Skin of body (tissue), 3 donors: ENCODE measurements at places on chromosomes 7 and 10.
A peak's percentile ranks its signal among the peaks of the same experiment; 100 is the strongest.

DNA sequence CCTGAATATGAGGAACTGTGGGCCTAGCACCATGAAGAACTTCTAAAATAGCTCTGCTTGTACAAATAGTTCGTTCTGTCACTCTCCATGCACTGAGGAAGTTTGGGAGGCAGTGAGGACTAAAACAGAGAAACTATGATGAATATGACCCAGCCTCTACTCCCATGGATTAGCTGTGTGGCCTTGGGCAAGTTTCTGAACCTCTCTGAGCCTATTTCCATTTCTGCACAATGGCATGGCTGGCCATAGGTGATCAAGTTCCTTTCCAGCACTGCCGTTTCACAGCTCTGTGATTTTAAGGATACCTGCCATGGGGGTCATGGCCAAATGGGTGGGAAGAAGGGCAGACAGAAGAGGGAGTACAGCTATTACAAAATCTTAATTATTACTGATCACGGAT is 57.6 kb downstream of the SORBS1 start:
- DNase-seq: no peak

- DNase-seq: no peak
Observed at GRCh38 chr7:26413007-26413691, 121.5 kb downstream of the SNX10 start.

- DNase-seq: peak; percentile 82
Observed at GRCh38 chr10:130013335-130014262, 49.5 kb upstream of the EBF3 start.

GRCh38 chr10:98101366-98101765 is 33.1 kb upstream of the R3HCC1L start:
- no peak for DNase-seq

DNA sequence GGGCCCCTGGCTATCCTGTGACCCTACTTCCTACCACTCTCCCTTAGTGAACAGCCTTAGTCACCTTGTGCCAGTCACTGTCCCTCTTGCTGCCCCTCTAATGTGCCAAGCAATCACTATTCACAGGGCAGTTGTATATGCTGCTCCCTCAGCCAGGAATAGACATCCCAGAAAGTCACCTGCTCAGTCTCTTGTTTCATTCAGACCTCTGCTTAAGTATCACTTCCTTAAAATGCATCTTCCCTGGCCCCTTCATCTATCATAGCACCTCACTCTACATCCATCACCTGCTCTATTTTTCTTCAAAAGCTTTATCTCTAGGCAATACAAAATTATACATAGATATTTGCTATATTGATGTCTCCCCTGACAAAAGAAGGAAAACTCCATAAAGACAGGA is 328.4 kb upstream of the NFE2L3 start:
- DNase-seq: no peak

- DNase-seq: no peak
Observed at GRCh38 chr7:73941836-73942551, 81.0 kb downstream of the TMEM270 start.

DNA sequence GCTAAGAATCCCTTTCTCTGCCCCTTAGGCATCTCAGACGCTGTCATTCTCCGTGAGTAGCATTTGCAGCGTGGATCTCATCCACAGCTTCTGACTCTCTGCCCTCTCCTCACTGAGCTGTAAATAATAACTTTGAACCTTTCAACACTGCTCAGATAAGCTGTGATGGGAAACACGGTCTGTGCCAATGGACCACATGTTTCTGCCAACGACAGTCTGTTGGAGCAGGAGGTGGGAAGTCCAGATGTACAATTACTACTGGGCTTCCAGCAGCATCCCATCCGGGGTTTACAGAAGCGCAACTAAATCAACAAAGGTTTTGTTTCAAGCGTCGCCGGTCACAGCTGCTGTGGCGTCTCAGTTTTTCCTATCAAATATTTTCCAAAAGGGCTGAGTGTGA is 1110.6 kb downstream of the TYW1 start:
- peak; percentile 13 for DNase-seq

GRCh38 chr10:48517911-48518811 is 86.7 kb downstream of the ARHGAP22 start:
- DNase-seq: no peak

DNA sequence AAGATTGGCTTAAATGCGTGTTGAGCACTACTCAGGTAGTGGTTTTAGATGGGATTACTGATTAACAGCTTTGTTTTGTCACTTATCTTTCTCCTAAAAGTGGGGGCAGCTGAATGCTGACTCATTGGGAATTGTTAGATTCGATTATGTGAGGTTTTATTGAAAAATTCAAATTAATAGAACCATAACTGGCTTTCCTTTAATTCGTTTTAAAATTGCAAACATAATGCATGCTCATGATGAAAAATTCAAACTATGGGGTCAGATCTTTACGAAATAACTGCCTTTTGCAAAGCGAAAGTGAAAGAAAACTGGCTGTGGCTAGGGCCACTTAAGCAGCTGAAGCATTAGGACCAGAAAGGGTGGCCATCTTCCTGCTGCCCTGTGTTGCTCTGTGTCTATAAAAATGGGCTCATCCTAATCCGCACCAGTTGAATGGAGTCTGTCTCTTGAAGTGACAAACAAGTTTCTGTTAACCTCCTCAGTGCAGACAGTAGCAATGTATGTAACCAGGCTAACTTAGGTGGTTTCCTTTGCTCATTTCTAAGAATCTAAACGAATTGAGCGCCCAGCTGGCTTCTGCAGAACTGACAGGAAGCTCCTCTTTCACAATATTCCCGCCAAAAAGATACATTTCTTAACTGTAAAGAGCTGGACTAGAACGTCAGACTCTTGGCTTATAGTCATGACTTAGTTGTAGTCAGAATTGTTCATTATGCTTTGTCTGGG is 27.8 kb downstream of the DENND10 start:
- DNase-seq: no peak

- DNase-seq: no peak
Observed at GRCh38 chr7:102415685-102416225, 17.6 kb upstream of the ORAI2 start.

- no peak for DNase-seq
Observed at GRCh38 chr10:101375076-101375475, 21.1 kb downstream of the BTRC start.

DNA sequence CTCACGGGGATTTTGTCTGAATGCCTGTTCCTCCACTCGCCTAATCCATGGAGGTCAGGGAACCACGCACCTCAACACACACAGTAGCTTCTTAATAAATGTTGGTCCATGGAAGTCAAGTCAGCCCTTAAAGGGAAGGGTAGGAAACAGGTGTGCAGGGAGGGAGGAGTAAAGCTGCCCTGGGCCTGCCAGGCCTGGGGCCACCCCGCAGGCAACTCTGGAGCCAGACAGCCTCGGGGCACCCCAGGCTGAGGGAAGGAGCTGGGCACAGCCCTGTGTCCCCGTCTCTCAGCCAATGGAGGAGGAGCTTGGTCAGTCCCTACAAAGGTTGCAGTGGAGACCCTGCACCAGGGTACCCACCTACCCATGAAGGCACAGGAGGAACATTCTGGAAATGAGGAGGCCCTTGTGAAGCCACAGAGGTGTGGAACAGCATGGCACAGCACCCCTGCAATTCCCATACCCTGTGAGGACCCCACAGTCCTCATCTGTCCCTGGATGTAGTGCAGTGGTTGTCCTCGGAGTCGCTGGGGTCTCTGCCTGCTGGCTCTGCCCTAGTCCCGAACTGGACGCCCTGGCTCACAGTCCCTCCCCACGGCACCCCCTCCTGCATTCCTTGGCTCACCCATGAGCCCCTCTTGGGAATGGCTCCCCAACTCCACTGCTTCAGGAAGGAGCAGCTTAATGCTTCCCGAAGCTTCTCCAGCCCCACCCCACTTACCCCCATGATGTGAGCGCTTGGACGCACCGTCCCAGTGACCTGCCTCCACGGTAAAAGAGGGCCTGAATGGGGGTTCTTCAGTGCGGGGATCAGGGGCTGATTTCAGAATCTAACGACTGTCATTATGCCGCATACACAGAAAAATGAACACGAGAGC is 79.2 kb upstream of the INSIG1 start:
- DNase-seq: no peak

DNA sequence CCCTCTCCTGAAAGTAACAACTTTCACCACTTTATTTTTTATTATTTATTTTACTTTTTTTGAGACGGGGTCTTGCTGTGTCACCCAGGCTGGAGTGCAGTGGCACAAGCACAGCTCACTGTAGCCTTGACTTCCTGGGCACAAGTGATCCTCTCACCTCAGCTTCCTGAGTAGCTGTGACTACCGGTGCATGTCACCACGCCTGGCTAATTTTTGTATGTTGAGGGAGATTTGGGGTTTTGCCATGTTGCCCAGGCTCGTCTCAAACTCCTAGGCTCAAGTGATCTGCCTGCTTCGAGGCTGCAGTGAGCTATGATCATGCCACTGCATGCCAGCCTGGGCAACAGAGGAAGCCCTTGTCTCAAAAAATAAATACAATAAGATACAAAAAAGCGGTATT is 14.9 kb upstream of the SLIT1 start:
- DNase-seq: no peak

DNA sequence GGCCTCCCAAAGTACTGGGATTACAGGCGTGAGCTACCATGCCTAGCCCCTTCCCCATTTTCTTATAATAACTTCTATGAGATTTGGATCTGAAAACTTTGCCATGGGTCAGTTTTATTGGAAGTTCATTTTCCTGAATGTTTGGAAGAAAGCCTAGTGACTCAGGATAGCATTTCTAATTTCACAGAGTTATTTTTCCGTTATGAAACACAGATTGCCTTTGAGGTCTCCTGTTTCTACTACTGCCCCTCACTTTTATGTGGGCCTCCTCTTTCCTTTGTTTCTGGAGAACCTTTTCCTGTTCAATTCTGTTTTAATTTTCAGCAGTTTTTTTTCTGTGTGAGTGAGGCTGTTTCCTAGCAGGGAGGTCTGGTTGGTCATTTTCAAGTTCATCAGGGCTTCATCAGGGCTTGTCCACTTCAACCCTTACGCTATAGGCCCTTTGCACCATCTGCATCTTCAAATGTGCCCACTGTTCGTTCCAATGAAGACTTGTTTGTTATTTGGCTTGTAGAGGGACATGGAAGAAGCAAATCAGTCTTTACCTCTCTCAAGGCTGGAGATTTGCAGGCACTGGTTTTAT is 58.7 kb downstream of the BMPR1A start:
- no peak for DNase-seq

DNA sequence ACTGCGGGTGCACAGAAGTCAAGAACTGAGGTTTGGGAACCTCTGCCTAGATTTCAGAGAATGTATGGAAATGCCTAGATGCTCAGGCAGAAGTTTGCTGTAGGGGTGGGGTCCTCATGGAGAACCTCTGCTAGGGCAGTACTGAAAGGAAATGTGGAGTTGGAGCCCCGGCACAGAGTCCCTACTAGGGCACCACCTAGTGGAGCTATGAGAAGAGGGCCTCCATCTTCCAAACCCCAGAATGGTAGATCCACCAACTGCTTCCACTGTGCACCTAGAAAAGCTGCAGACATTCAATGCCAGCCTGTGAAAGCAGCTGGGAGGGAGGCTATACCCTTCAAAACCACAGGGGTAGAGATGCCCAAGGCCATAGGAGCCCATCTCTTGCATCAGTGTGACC is 1336.0 kb upstream of the CELF2 start:
- no peak for DNase-seq

GRCh38 chr10:62031507-62031906 is 130.0 kb downstream of the ARID5B start:
- no peak for DNase-seq

- DNase-seq: no peak
Observed at GRCh38 chr7:119696336-119696735, 576.6 kb upstream of the KCND2 start.

DNA sequence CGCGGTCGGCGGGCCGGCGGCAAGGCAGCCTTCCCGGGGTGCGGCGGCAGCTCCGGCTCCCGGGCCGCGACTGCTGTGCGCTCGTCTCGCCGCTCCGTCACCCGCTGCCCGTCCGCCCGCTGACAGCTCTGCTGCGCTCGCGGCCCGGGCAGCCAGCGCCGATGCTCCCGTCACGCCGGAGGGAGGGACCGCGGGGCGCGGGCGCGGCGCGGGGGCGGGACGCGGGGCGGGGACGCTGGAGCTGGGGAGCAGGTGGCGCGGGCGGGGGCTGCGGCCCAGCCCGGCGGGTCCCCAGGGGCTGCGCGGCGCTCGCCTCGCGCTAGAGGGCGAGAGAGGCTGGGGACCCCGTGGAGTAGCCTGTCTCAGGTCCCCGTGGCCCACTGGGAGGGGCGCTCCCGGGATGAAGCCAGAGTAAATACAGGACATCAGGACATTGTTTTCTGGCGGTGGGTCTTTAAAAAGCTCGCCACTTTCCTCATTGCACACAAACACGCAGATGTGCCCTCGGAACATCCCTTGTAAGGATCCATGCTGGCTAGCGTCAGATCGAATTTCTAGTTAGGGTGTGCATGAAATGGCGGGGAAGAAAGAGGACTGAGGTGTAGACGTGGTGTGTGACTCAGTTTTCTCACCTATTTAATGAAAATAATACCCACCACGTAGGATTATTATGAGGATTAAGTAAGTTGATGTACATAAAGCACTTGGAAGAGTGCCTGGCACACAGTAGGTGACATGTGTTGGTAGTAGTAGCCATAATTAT is at the start of gene ELAPOR2:
Gene ELAPOR2, minus strand, starts transcription at position 130 of the 763 bp plus-strand sequence. CDS start 141 bp downstream, outside the sequence.
- peak; percentile 45 for DNase-seq

DNA sequence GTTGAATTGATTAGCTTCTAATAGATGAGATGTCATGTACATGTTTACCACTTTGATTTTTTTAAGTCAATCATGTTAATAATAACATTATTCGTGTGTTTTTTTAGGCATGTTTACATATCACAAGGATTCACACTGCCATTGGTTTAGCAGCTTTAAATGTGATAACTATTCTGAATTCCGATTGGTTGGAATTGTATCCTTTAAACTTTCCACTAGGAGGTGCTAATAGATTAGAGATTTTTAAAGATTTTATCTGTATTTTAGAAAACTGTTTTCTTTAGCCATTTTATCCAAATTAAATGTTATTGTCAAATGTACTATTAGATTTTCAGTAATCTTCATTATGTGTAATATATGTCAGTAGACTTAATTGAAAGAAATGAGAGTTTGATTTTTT is 83.2 kb downstream of the HECTD2 start:
- peak; percentile 34 for DNase-seq
